ENCODE measurements at places on chromosomes 5 and 9.

- no peak overlapping the region for H3K27ac ChIP-seq
- no peaks in the 10 kb centered on the region for H3K27me3 ChIP-seq
- no peaks in the 10 kb centered on the region for H3K4me1 ChIP-seq
- no peak for DNase-seq
- H3K36me3 ChIP-seq: no peaks in the 10 kb centered on the region
These were observed 416.6 kb downstream of the PLK2 start for GRCh38 chr5:58043032-58043945.

GRCh38 chr9:111298731-111299598 lies 31.1 kb downstream of the OR2K2 start:
- H3K36me3 ChIP-seq: no peaks in the 10 kb centered on the region
- no peaks in the 10 kb centered on the region for H3K4me1 ChIP-seq
- DNase-seq: peak; percentile 67
- H3K4me3 ChIP-seq: no peak overlapping the region

DNA sequence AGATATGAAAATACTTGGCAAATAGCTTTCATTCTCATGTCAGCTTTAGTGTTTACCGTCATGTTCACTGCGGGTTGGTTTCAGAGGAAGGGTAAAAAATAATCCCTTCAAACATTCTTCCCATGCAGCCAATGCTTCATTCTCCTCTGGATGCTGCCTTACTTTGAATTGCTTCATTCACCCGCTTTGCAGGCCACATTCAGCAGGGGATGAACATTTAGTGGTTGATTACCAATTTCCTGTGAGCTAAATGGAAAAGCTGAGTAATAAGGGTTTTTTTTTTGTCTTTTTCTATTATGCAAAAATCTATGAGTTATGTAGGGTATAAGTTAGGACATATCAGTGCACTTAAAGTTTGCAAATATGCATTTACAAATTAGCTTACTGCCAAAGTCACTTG lies 96.3 kb upstream of the MEF2C start:
- H3K27ac ChIP-seq: no peak overlapping the region
- H3K4me3 ChIP-seq: no peak overlapping the region
- H3K27me3 ChIP-seq: no peaks in the 10 kb centered on the region

DNA sequence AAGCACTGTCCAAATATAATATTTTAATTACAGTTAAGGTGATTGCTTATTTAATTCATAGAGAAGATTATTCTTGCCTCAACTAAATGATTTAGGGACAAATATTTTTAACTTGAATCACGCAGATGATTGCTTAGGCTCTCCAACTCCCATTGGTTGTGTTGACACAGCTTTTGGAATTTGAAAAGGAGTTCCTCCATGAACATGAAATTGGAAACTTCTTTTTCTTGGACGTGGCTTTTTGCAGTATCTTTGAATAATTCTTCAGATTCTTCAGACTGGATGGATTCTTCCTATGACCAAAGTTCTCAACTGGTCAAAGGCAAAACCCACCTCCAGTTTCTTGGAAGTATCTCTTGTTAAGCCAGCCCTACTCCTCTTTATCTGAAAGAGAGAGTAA lies 456.4 kb upstream of the KLF4 start:
- H3K27me3 ChIP-seq: no peaks in the 10 kb centered on the region
- no peak for DNase-seq
- no peak overlapping the region for H3K4me3 ChIP-seq
- H3K27ac ChIP-seq: no peak overlapping the region
- H3K4me1 ChIP-seq: no peaks in the 10 kb centered on the region

DNA sequence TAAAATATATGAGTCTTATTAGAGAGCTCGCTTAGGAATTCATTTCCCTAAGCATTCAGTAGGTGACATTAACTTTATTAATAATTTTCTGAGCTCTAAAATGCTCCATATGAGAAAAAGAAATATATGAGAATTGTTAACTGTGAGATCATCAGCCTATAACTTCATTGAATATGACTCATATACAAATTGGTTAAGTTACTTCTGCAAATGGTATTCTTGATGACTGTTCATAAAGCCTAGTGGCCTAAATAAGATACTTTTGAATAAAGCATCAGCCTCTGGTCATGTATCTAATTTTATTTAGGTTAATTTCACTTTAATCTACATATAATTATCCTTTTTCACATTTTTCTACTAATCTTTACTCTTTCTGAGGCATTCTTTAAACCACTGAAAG lies 710.2 kb upstream of the ACO1 start:
- H3K4me1 ChIP-seq: no peaks in the 10 kb centered on the region
- H3K27ac ChIP-seq: no peak overlapping the region
- no peaks in the 10 kb centered on the region for H3K36me3 ChIP-seq
- no peak overlapping the region for H3K4me3 ChIP-seq
- no peak for DNase-seq
- H3K27me3 ChIP-seq: no peaks in the 10 kb centered on the region

- H3K27me3 ChIP-seq: no peaks in the 10 kb centered on the region
- no peak overlapping the region for H3K4me3 ChIP-seq
- H3K36me3 ChIP-seq: no peaks in the 10 kb centered on the region
- H3K27ac ChIP-seq: no peak overlapping the region
- no peak for DNase-seq
These were observed 128.3 kb downstream of the EFNA5 start for GRCh38 chr5:107542428-107542827.

DNA sequence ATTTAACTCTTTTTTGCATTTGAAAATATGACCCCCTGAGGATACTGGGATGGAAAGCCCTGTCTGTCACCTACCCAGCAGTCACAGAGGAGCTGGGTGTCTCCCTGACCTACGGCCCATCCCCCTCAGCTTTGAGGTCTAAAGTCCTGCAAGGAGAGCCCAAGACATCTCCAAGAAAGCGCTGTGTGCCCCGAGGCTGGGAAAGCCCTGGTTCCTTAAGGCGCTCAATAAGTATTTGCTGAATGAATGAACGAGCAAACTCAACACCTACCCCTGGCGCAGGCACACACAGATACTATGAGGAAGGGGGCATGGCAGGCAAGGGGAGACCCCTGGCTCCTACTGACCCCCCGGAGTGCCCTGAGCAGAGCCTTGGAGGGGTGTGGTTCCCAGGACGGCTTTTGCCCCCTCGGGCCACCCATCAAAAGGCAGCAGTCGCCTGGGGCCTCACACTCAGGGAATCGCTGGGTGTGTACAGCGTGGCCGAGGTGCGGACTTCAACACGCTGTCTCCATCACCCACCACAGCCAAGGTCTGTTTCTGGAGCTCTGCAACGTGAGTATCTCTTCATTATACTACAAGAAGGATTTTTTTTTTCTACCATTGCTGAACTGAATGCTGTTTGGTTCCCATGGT lies 211.6 kb downstream of the ERCC6L2 start:
- H3K27me3 ChIP-seq: no peaks in the 10 kb centered on the region
- no peaks in the 10 kb centered on the region for H3K36me3 ChIP-seq
- no peak overlapping the region for H3K27ac ChIP-seq
- DNase-seq: no peak
- no peaks in the 10 kb centered on the region for H3K4me1 ChIP-seq

- H3K36me3 ChIP-seq: no peaks in the 10 kb centered on the region
- H3K27me3 ChIP-seq: no peaks in the 10 kb centered on the region
- 0 out of 2 replicates have a peak, but pooled peaks cover 2% of the 10 kb centered on the region for H3K4me1 ChIP-seq
These were observed 27.4 kb downstream of the PDE6A start for GRCh38 chr5:149917073-149917676.

GRCh38 chr9:5481322-5482040 lies 28.9 kb upstream of the PDCD1LG2 start:
- H3K27me3 ChIP-seq: no peaks in the 10 kb centered on the region
- H3K4me1 ChIP-seq: no peaks in the 10 kb centered on the region
- no peak overlapping the region for H3K4me3 ChIP-seq
- H3K27ac ChIP-seq: no peak overlapping the region
- DNase-seq: no peak
- H3K36me3 ChIP-seq: no peaks in the 10 kb centered on the region

- no peak for DNase-seq
- no peak overlapping the region for H3K4me3 ChIP-seq
- H3K27me3 ChIP-seq: no peaks in the 10 kb centered on the region
- no peak overlapping the region for H3K27ac ChIP-seq
- H3K36me3 ChIP-seq: no peaks in the 10 kb centered on the region
These were observed 138.2 kb downstream of the PCSK1 start for GRCh38 chr5:96294884-96295202.

- H3K36me3 ChIP-seq: no peaks in the 10 kb centered on the region
- H3K27me3 ChIP-seq: no peaks in the 10 kb centered on the region
- peak overlapping the region; percentile 81 for H3K4me3 ChIP-seq
- peak; percentile 67 for DNase-seq
These were observed 765 bp downstream of the MARCHF6 start for GRCh38 chr5:10354048-10354872.

DNA sequence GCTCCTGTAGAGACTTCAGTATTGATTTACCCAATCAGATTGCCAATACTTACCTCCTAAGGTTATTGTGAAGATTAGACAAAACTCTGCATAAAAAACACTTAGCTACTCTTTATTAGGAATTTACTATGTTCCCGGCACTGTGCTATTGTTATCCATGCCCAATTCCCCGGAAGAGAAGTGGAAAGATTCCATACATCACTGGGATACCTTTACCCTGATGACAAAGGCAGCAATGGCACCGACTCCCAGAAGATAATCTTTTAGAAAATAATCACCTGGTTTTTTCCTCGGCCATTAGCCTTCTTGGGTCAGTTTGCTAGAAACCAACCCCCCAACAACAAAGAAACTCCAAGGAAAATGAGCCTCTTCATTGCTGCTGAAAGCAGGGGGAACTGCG lies 226.0 kb downstream of the SNX18 start:
- no peak overlapping the region for H3K27ac ChIP-seq
- H3K4me1 ChIP-seq: no peaks in the 10 kb centered on the region
- H3K4me3 ChIP-seq: no peak overlapping the region
- no peaks in the 10 kb centered on the region for H3K27me3 ChIP-seq
- DNase-seq: no peak

- H3K4me3 ChIP-seq: no peak overlapping the region
- H3K4me1 ChIP-seq: peaks cover 6% of the 10 kb centered on the region
- no peaks in the 10 kb centered on the region for H3K36me3 ChIP-seq
- no peak for DNase-seq
These were observed 36.8 kb upstream of the RNF38 start for GRCh38 chr9:36436909-36437308.

GRCh38 chr5:107331882-107332281 lies 338.9 kb downstream of the EFNA5 start:
- no peaks in the 10 kb centered on the region for H3K36me3 ChIP-seq
- no peak overlapping the region for H3K27ac ChIP-seq
- no peak overlapping the region for H3K4me3 ChIP-seq
- H3K4me1 ChIP-seq: no peaks in the 10 kb centered on the region
- DNase-seq: no peak
- H3K27me3 ChIP-seq: no peaks in the 10 kb centered on the region
